ENCODE measurements at places on chromosomes 16 and 17.
A peak's percentile ranks its signal among the peaks of the same experiment; 100 is the strongest.

DNA sequence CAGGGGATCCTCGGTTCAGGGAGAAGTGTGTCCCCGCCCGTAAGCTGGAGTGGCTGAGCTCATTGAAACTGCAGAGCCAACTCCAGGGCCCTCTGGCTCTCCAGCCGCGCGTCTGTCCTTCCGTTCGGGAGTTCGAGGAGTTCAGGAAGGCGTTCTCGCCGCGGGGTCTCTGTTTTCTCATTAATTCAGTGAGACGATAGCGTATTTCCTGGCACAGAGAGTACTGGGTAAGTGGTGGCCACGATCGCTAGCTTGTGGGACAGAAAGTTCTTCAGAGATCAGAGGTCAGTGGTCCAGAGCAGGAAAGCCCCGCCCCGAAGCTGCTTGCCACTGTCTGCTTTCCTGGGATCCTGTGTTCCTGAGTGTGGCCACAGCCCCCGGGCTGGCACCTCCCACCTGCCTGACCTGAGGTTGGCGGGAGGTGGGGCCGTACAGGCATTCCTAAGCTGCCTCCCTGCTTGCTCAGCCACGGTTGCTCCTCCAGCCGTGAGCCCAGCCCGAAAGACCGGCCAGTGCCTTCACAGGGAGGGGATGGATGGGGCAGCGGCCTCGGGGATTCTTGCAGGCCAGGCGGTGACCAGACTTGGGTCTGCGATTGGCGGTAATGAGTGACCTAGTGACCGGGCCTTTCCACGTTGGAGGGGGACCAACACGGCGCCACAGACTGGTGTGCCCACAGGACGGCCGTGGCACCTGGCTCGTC lies 8.9 kb downstream of the BAIAP2 start:
- no peak overlapping the region for H3K4me3 ChIP-seq
- no peaks in the 10 kb centered on the region for H3K27me3 ChIP-seq
- no peak overlapping the region for H3K27ac ChIP-seq
- no peaks in the 10 kb centered on the region for H3K36me3 ChIP-seq
- peaks cover 19% of the 10 kb centered on the region for H3K4me1 ChIP-seq
- DNase-seq: no peak

GRCh38 chr17:46986366-46986765 lies 7.3 kb upstream of the RPRML start:
- H3K27me3 ChIP-seq: no peaks in the 10 kb centered on the region
- no peak for DNase-seq

DNA sequence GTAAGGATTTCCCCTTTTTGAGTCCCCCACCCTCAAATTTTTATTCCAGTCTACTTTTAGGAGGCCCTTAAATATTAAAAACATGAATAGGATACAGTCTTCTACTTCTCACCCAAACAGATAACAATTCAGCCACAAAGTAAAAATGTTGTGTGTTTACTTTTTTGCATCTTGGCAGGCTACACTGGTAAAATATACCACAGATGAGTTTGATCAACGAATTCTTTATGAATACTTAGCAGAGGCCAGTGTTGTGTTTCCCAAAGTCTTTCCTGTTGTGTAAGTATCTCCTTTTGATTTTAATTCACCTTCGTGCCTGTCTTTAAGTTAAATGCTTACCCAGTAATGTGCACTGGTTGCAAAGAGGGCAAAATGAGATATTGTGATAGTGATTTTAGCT lies 34.4 kb upstream of the RAB11FIP4 start:
- DNase-seq: no peak
- peaks cover 1% of the 10 kb centered on the region for H3K4me1 ChIP-seq
- no peak overlapping the region for H3K4me3 ChIP-seq
- H3K36me3 ChIP-seq: no peaks in the 10 kb centered on the region

GRCh38 chr17:75103601-75104554 lies 5.9 kb upstream of the ARMC7 start:
- no peak for DNase-seq
- no peaks in the 10 kb centered on the region for H3K27me3 ChIP-seq
- H3K4me3 ChIP-seq: no peak overlapping the region
- no peak overlapping the region for H3K27ac ChIP-seq
- no peaks in the 10 kb centered on the region for H3K4me1 ChIP-seq

DNA sequence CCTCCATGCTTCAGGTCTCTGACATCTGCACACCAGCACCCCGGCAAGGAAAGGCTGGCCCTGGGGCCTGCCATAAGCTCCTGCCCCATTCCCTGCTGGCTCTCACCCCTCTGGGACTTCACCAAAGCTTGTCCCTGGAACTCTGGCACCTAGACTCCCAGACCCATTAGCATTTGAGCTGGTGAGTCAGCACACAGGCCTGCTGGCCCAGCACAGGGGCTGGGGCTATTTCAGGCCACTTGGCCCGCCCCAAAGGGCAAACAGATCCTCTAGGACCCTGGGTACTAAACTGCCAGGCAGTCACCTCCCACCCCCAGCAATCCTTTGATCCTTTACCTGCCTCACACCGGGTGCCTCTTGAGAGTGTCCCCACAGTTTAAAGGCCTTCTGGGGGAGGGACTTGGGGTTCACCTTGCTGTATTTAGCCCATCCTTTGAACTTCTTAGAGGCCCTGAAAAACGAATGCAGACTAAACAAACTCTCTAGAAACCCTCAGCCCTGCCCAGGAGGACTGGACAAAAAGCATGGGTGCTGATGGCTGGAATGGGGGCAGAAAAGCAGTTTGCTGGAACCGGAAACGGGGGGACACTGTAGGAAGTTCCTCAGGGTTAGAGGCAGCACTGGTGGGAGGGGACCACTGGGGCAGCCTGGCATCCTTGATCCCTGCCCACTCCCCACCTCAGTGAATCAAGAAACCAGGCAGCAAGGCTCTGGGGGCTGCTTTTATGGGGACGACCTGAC lies 3.2 kb upstream of the SAMD14 start:
- H3K4me1 ChIP-seq: peaks cover 6% of the 10 kb centered on the region
- H3K36me3 ChIP-seq: no peaks in the 10 kb centered on the region
- H3K27me3 ChIP-seq: no peaks in the 10 kb centered on the region
- H3K4me3 ChIP-seq: no peak overlapping the region
- no peak for DNase-seq

GRCh38 chr16:89921702-89922476 lies 1.3 kb upstream of the TUBB3 start:
- peaks cover 4% of the 10 kb centered on the region for H3K27me3 ChIP-seq
- DNase-seq: peak; percentile 81
- no peaks in the 10 kb centered on the region for H3K36me3 ChIP-seq
- H3K27ac ChIP-seq: no peak overlapping the region

GRCh38 chr17:78082988-78083387 lies 45.6 kb downstream of the TMC6 start:
- no peak overlapping the region for H3K27ac ChIP-seq
- H3K27me3 ChIP-seq: no peaks in the 10 kb centered on the region
- H3K36me3 ChIP-seq: no peaks in the 10 kb centered on the region
- no peaks in the 10 kb centered on the region for H3K4me1 ChIP-seq
- no peak for DNase-seq

- H3K4me1 ChIP-seq: peaks cover 4% of the 10 kb centered on the region
- peak; percentile 74 for DNase-seq
- no peaks in the 10 kb centered on the region for H3K36me3 ChIP-seq
These were observed 448 bp downstream of the STAT5B start for GRCh38 chr17:42275527-42276358.

DNA sequence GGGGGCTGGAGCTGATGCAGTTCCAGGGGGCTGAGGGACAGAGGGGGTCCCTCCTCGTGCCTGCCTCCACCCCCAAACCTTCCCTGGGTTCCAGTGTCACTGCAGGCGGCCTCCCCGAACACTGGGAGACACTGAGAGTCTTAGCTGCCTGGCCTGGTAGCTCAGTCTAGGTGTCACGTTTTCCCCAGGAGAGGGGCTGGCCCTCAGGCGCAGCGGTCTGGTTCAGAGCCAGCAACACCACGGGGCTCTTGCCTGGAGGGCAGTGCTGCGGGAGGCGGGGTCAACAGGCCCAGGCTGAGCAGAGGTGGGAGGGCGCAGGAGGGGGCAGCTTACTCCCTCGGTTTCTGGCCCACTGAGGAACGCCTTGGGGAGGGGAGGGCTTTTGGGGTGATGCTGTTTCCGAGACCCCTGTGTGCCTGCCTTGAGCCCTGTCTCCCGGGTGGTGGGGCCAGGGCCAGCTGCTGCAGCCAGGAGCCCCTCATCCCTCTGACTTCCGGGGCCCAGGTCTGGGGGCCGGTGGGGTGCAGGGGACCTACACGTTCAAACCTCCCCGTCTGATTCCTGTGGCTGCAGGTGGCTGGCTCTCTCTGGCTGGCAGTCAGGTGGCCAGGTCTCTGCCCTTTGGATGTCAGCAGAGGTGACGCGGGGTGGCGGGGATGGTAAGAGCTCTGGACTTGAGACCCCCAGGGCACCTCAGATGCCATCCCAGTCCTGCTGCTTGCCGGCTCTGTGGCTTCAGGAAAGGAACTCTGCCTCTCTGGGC lies 89.3 kb upstream of the GSE1 start:
- DNase-seq: peak; percentile 62
- H3K4me3 ChIP-seq: no peak overlapping the region
- H3K4me1 ChIP-seq: peaks cover 19% of the 10 kb centered on the region
- H3K27me3 ChIP-seq: no peaks in the 10 kb centered on the region
- H3K27ac ChIP-seq: no peak overlapping the region

DNA sequence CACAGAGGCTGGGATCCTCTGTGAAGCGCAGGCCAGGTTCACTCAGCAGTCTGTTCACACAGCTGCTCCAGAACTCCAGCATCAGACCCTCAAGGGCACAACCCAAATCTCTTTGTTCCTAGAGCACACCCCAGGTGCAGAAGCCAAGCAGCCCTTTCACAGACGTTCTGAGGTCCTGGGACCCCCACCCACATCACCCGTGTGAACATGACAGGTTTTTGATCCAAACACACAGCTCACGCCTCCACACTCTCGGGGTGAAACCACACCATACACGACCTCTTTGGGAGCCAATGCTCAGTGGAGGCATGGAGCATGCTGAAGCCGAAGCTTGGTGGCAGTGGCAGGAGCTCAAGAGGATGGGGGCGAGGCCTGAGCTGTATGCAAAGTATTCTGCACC lies 97.4 kb downstream of the ZNF778 start:
- no peaks in the 10 kb centered on the region for H3K27me3 ChIP-seq
- DNase-seq: no peak
- H3K27ac ChIP-seq: no peak overlapping the region
- H3K36me3 ChIP-seq: no peaks in the 10 kb centered on the region

DNA sequence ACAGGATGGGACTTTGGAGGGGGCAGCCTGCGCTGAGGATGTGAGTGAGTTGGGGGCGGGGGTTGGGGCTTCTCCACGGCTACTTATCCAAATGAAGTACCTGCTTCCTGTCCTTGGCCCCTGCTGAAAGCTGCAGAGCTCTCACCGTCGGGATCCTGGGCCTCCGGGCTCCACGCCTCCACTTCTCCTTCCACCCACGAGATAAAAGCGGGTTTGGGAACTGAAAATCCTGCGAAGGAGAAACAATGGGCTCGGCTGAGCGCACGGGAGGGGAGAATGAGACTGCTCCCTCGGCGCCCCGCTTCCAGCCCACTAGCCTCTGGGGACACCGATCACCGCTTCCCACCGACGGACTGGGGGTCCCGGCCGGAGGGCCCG lies 486 bp downstream of the ZNF785 start:
- peak overlapping the region; percentile 70 for H3K4me3 ChIP-seq
- peak; percentile 26 for DNase-seq
- peak overlapping the region; percentile 84 for H3K27ac ChIP-seq

DNA sequence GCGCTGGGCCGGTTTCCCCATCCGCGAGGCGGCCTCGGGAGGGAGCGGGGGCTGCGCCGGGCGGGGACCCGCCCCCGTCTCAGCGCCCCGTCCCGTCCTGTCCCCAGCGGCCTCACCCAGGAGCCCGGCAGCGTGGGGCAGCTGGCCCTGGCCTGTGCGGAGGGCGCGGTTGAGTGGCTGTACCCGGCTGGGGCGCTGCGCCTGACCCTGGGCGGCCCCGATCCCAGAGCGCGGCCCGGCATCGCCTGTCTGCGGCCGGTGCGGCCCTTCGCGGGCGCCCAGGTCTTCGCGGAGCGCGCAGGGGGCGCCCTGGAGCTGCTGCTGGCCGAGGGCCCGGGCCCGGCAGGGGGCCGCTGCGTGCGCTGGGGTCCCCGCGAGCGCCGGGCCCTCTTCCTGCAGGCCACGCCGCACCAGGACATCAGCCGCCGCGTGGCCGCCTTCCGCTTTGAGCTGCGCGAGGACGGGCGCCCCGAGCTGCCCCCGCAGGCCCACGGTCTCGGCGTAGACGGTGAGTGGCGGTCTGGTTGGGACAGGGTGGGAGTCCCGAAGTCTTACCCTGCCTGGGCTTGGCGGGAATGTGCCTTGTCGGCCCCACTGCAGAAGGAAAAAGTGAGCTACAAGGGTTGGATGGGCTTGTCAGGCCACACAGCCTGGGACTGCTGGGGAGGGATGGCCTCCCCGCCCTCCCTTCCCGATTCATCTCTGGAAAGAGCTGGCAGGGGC lies 720 bp downstream of the METRN start:
- peak overlapping the region; percentile 46 for H3K4me3 ChIP-seq
- no peak overlapping the region for H3K27ac ChIP-seq
- no peaks in the 10 kb centered on the region for H3K27me3 ChIP-seq

DNA sequence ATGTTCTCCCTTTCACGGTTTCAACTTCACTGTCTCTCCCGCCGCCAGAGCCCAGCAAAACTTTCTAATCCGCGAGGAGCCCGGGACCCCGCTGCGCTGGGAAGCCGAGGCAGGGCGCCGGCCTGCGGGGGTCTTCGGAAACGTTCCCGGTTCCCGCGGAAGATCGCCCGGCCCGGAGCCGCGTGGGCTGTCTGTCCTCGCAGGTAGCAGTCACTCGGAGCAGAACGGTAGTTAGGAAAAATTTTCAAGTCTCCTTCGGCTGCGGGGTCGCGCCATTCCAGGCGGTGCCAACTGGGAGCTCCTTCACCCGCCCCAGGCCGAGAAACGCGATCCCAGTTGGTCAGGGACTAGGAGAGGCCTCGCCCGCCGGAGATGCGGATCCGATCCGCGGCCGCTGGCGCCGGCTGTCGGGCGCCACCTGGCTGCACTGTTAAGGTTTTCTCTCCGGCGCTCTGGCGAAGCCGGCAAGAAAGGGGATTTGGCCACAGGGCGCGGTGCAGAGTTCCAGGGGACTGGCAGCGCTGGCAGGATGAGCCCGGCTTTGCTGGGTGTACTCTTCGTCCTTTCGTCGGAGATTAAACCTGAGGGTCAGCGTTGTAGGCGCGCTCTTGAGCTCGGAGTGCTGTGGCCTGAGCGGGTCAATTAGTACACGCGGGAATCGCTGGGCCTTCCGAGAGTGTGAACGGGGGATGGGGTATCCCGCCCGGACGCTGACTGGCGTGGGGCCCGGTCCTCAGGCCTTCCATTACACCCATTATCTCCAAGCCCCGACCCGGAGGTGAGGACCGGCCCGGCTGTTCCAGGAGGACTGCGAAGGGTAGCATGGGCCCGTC lies 135.4 kb downstream of the KCNJ12 start:
- H3K4me1 ChIP-seq: peaks cover 5% of the 10 kb centered on the region
- no peaks in the 10 kb centered on the region for H3K36me3 ChIP-seq
- DNase-seq: peak; percentile 80

DNA sequence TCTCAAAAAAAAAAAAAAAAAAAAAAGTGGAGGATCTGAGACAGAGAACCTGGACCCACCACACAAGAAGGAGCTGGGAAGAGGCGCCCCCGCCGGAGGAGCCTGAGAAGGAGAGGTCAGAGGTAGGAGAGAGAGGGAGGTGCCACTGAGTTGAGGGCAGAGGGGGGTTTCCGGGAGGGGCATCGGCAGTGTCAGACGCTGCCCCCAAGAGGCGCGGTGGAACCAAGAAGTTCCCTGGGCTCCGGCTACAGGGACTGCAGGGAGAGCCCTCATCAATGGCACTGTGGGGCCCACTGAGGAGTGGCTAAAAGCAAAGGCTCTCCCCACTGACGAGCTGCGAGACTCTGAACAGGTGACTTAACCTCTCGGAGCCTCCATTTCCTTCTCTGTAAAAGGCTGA lies 4.2 kb downstream of the CCDC42 start:
- no peak overlapping the region for H3K27ac ChIP-seq
- no peaks in the 10 kb centered on the region for H3K36me3 ChIP-seq
- no peaks in the 10 kb centered on the region for H3K27me3 ChIP-seq

GRCh38 chr17:2138761-2139160 lies 83.9 kb downstream of the HIC1 start:
- no peaks in the 10 kb centered on the region for H3K36me3 ChIP-seq

Measured in ovary (tissue), 10 donors.